ENCODE measurements at places on chromosomes 7 and 10.

DNA sequence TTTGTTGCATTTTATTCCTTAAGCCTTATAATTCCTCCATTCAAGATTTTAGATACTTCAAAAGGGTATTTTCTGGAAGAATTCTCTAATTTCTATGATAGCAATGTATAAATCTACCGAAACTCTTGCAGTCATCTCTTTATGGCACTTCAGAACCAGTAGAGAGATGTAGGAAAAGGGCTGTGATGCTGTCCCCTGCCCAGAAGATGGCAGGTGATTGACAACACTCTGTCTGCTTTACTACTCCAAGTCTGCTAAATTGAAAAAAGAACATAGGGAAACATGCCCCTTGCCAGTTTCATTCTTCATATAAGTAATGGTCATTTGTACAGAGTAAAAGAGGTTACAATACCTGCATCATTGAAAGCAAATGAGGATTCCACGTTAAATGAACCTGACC is 5.1 kb downstream of the TCTN3 start:
- no peak for DNase-seq

DNA sequence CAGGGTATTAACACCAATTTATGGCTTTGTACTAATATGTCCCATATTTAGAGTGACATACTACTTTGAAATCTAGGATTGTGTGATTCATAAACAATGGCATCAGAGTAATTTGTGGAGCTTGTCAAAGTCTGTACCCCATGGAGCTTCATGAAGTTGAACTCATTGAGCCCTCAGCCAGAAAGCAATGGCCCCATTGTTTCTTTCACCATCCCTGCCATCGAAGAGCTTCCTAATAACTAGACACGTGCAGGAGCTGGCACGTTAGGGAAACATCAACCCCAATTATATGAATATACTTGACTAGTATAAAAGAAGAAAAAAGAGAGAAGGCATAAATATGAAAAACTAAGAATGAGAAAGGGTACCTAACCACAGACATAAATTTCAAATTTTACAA is 206.6 kb downstream of the CXCL12 start:
- no peak for DNase-seq

DNA sequence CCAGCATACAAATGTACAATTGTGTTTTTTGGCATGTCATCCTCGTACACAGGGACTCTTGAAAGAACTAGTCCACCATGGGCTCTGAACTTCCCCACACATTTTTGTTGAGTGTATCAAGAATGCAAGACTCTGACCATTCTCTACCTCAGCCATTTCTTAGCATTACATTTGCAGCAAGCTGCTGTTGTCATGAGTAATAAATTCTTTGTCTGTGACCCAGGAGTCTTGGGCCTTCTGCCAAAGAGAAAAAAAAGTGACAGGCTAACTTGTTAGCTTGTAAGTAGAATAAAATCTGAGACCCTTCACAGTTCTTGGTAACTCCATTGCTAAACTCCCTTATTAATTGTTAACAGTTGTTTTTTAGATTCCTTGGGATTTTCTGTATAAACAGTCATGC is 542.3 kb upstream of the MBL2 start:
- peak; percentile 99 for DNase-seq

- DNase-seq, result no peak
Measured at GRCh38 chr7:148695953-148696352, 2.8 kb upstream of the CUL1 start.

DNA sequence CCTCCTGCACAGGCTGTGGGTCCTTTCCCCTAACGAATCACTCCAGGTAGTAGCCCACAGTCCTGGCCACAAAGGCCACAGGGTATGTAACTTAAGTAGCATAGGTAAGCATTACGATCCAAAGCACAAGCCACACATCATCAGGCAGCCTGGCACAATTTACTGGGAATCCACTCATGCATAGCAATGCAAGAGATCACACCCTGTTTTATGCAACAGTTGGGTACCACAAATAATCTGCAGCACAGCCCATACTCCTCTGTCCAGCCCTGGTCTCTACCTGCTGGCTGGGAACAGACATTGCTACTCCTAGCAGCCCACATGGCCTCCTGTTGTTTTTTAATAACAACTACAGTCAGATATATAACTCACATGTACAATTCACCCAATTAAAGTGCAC is 34.3 kb downstream of the SRPK2 start:
- no peak for DNase-seq

- DNase-seq, result no peak
Measured at GRCh38 chr7:135321556-135321955, 87.9 kb downstream of the STRA8 start.

DNA sequence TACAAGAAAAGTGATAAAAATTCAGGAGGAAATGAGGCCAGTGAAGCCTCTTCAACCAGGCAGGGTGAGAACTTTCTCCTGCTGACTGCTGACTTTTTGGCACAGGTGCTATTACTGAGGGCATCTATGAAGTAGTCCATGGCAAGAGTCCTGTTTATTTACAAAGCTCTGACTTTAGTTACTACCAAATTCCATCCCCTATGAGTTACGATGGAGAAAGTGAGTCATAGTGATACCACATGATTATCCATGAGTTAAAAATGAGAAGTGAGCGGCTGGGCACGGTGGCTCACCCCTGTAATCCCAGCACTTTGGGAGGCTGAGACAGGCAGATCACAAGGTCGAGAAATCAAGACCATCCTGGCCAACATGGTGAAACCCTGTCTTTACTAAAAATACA is 19.9 kb downstream of the CCDC3 start:
- DNase-seq, result no peak

GRCh38 chr7:138934367-138934766 is 46.8 kb downstream of the KIAA1549 start:
- no peak for DNase-seq

GRCh38 chr7:77425101-77426051 is 9.2 kb upstream of the GSAP start:
- no peak for DNase-seq

DNA sequence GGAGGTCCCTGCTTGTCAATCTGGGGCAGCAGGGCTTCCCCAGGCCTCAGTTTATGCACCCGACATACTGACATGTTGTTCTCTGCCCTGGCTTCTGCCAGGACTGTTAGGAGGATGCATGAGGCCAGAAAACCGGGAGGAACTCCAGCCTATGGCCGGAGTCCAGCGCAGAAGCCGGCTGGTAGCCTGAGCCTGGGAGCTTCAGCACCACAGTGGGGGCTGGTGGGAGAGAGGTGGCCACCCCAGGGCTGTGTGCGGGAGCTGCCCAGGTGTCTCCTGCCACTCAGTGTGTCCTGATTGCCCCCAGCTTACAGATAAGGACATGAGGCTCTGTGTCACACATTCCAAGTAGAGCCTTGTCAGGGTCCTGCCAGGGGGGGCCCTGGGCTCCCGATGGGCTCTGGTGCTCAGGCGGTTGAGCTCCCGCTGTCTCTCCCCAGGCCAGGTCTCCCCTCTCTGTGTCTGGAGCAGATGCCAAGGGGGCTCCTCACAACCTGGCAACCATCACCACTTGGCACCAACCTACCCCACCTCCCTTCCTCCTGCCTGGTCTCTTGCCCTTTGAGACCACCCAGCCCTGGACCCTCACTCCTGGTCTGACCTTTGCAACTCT is 32.3 kb downstream of the PPIF start:
- no peak for DNase-seq

DNA sequence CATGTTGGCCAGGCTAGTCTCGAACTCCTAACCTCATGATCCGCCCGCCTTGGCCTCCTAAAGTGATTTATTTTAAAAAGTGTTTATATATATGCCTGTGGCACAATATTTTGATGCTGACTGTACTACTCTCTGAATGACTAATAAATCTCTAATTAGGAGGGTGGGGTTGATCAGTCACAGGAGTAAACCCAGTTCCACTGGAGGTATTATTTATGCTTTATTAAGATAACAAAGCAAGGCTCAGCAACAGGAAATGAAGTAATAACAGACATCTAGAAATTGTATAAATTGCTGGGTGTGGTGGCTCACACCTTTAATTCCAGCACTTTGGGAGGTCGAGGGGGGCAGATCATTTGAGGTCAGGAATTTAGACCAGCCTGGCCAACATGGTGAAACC is 26.0 kb upstream of the MCU start:
- DNase-seq, result peak; percentile 14

GRCh38 chr7:17530244-17530643 is 231.8 kb downstream of the AHR start:
- DNase-seq, result peak; percentile 69

DNA sequence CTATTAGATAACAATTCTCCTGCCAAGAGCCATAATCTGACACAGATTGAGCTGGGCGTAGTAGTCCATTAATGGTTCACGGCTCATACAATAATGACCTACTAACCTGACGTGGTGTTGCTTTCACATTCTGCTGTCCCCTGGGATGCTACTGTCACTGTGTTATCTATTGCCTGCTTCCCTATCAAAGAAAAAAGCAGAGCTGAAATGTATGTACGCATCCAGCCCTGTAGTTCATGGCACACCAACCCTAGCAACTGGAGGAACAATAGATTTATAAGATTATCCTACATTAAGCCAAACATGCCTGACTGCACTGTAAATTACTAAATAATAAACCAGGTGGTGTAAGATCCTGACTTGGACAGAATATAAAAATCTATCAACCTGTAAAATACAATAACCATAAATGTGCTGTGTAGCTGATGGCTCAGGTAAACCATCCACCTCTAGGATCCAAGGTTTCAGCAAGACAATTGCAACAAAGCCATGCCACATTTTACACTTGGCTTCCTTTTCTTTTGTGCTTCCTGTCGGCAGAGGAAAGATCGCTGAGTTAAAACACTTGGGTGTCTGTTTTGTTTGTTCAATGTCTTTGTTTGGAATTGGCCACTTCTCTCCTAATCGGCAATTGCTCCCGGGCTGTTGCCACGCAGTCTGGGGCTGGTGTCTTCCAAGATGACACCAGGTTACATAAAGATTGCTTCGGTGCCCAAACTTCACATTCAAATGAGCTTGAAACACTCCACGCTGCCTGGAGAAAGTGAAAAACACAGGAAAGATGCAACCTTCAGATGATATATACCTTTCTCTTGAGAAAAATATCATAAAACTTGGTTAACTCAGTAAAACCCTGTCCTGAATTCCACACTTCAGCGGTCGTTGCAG is 143.9 kb upstream of the MGMT start:
- peak; percentile 14 for DNase-seq

DNA sequence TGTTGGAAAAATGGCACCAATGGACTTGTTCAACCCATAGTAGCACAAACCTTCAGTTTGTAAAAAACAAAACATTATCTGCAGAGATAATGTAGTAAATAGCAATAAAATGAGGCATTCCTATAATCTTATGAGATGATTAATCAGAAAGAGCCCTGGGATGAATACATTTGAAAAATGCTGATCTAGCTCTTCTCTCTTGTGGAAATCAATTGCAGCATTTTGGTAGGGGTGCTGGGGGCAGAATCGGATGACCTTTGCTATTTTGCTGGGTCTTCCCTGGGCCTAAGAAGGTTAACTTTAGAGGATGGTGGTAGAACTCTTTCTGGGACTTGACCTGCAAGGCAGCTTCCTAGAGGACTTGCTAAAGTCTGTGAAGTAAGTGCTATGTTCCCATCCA is 163.5 kb downstream of the ADRA2A start:
- DNase-seq, result no peak

DNA sequence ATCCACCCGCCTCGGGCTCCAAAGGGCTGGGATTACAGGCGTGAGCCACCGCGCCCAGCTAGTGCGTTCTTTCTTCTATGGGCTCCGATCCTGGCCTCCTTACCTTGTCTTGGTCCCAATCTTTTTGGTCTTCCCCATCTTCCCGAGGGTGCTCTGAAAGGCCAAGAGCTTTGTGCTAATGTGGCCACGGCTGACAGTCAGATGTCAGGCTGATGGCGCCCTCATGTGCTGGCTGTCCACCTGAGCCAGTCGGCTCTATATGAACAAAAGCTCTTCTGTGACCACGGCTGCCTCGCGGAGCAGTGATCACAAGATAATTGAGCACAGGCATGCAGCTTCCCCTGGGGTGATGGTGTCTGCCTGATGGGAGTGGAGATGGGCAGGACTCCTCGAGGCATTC is 11.0 kb upstream of the AHCYL2 start:
- no peak for DNase-seq

GRCh38 chr7:47322731-47323130 is 259.2 kb downstream of the TNS3 start:
- no peak for DNase-seq

DNA sequence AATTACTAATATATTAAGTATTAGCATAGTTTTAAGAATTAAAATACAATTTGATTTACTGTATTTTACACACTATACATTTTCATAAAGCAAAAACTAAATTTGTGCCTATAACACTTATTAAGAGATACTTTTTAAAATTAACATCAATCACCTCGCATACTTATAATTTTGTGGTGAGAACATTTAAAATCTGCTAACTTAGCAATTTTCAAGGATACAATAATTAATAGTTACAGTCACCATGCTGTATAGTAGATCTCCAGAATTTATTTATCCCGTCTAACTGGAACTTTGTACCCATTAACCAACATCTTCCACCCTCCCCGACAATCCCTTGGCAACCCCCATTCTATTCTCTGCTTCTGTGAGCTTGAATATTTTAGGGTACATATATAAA is 47.5 kb downstream of the RELN start:
- DNase-seq, result no peak

DNA sequence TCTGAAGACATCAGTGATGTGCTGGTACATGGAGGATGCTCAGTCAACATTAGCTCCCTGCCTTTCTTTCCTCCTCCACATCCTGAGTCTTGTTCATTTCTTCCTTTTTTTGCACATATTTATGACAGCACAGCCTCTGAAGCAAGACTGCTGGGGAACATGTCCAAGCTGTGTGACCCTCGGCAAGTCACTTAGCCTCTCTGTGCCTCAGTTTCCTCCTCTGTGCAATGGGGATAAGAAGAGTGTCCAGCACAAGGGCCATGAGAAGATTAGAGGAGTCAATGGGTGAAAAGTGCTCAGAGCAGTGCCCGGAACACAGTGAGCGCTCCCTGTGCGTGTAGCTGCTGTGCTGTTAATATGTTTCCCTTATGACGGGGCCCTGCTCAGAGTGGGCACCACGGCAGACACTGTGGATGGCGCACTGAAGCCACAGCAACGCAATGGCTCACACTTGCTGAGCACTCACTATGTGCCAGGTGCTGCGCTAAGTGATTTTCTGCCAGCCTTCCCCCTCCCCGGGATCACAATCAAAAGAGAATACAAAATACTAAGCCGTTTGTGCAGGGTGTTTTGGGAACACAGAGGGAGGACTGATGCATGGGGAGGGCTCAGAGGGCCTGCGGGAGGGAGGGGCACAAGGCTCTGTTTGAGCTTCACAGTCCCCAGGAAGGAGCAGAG is 28.7 kb downstream of the ZCCHC24 start:
- DNase-seq, result no peak

DNA sequence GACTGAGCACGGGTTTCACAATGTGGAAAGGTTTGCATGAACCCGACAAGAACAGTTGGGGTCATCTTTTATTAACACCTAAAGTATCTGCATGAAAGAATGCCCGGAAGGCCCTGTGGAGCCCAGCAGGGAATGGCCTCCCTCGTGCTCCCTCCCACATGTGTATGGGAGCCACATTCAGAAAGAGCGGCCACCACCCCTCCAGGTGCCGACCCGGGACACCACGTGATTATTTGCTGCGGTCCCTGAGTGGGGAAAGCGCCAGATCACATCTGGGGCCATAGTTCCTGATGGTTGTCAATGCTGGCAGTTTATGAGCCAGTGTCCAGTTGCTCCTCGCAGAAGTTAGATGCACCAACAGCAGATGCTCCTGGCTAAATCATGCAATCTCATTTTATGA is 571.4 kb downstream of the TCERG1L start:
- no peak for DNase-seq
